Memory B cell (primary cell): ENCODE measurements at places on chromosomes 4 and X.

DNA sequence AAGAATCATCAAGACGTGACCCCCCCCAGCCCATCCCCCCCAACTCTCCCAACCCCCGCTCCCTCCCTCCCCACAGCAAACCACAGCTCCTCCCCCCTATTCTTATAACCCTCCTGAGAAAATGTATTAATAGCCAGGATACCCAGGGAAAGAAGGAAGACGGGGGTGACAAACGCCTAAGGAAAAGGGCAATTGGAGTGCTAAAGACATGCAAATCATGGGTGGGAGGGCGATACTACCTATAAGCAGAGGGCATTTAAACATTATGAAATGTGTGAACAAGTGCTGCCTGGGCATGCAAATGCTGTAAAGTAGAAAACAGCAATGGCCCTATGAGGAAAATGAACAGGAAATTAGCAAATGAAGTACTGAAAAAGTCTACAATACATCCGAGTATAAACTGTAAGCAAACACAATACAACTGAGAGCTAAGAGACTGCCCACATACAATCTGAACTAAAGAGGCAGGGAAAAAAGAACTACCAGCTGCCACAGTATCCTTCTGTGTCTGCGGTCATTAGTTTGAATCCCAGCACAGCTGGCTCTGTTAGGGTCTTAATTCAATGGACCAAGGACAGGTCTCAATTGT is 2.4 kb downstream of the CXXC4 start:
- no peak for DNase-seq

DNA sequence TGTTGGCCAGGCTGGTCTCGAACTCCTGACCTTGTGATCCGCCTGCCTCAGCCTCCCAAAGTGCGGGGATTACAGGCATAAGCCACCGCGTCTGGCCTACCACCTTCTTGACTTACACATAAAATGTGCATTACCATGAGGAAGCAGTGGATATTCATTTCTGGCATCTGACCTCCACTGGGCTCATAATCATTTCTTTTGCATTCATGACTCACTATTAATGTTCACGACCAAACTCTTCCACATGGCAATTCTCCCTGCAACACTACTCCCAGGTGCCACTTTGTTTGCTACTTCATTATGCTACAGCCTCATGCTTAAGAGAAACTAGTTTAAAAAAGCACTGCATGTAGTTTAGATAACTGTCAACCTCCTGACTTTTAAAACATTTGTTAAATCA is 22.7 kb downstream of the RASGEF1B start:
- no peak for DNase-seq

DNA sequence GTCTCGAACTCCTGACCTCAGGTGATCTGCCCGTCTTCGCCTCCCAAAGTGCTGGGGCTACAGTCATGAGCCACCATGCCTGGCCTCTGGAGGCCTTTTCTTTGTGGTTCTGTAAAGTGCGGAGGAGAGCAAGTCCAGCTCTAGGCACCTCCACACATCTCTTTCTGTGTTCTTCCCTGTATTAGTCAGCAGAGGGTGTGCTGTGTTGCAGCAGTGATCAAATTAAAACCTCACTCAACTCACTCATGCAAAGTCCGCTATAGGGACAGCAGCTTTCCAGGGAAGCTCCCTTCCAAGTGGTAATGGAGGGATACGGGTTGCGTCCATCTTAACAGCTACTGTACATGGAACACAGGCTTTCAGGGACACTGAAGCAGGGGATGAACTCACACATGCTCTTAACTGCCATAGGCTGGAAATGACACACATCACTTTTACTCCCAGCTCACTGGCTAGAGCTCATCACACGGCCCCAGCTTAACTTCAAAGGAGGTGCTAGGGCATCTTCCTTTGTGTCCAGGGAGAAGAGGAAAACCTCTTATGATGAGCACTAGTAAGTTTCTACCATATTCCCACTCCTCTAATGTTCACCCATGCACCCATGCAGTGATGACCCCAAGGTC is 36.0 kb upstream of the CCNG2 start:
- DNase-seq, result peak; percentile 11

DNA sequence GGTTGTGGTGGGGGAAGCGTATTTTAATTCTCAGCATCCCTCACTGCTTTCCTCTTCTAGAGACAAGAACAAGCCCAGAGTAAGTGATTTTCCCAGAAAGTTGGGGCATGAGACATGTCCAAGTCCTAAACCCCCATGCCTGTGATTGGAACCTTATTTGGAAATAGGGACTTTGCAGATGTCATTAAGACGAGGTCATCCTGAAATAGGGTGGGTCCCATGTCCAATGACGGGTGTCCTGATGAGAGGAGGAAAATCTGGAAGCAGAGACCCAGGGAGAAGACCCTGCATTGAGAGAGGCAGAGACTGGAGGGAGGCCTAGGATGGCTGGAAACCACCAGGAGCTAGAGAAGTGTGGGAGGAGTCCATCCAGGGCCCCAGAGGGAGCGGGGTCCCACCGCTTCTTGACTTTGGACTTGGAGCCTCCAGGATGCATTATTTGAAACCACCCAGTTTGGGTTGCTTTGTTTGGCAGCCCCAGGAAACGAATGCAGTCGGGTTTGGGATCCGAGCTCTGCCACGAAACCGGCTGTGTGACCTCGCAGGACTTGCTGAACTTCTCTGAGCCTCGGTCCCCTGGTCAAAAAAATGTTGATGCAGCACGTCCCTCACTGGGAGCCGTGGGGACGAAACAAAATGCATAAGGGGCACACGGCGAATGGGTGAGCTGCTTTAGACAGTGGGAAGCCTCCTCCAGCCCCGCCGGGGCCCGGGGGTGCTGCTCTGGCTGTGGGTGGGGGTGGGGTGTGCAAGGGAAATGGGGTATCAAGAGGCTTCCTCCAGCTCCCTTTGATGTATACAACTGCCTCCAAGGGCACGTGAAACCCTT is 113.9 kb downstream of the CPZ start:
- DNase-seq, result no peak
